ENCODE measurements at places on chromosomes 1 and 21.

DNA sequence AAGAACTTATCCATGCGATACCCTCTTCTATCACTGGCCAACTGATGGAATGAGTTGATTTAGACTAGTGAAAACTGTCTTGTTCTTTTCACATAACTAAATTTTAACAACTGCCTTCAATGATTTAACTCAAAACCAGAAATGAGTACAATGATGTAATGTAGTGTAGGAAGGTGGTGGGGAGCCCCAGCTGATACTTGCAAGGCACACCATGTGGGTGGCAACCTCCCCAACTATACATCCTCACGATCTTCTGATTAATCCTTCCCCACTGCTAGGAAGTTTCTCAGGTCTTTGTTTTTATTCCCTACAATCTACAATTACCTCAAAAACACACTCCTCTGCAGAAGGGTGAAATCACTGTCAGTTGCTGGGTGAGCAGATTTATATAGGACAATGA, 100.7 kb downstream of the KCTD3 start:
- no peak for DNase-seq

GRCh38 chr1:22363403-22364325, 88.0 kb upstream of the ZBTB40 start:
- DNase-seq: no peak

GRCh38 chr21:16891821-16892220, 621.0 kb upstream of the CXADR start:
- no peak for DNase-seq

DNA sequence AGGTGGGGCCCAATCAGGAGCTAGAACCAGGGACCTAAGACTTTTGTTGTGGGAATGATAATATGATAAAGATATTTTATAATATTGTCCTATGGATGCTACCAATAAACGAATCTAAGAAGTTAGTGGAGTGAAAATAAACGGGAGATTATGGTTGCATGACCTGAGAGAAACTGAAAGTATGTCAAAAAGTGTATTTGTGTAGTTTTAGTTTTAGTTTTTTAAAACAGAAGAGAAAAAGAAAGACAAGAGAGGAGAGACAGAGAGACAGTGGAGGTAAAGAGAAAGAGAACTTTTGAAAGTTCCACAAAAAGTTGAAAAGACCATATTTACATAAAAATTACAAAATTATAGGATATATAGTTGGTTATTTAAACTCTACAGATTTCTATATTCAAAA, 64.1 kb upstream of the TMPRSS15 start:
- no peak for DNase-seq

DNA sequence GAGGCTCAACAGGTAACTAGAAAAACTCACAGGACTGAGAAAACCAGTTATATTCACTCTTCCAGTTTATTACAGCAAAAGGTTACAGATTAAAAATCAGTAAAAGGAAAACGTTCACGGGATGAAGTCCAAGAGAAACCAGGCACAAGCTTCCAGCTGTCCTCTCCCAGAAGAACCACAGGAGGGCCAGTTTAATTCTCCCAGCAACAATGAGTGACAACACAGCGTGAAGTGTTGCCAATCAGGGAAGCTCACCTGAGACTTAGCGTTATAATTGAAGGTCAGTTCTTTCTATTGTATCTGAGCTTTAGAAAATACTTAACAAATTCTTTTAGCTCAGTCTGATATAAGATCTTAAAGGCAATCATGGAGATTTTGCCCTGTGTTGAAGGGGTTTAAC, 65.2 kb upstream of the TNR start:
- no peak for DNase-seq

GRCh38 chr21:40169971-40170370, 302.7 kb downstream of the PCP4 start:
- no peak for DNase-seq

GRCh38 chr1:183870351-183871077, 65.6 kb downstream of the RGL1 start:
- DNase-seq: no peak

GRCh38 chr1:205495237-205495823, 9.1 kb upstream of the CDK18 start:
- DNase-seq: no peak

DNA sequence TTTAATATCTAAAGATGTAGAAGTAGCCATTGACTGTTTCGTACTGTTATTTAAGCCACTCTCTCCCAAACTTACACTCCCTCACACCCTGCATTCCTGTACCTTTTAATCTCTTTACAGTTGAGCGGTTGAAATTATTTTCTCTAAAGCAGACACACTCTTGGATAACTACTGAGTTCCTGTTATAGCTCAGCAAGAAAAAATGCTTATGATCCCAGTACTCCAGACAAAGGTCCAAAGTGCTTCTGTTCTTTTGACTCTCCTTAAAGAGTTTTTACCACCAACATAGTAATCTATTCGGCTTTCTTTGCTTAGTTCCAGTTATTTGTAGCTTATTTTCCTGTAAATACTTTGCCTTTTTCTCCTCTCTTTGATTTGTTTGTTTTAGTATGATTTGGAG, 100.1 kb downstream of the ATF6 start:
- no peak for DNase-seq

GRCh38 chr1:70717211-70717610, 306.1 kb downstream of the CTH start:
- DNase-seq: no peak

- DNase-seq: no peak
These were observed 193.2 kb downstream of the C1orf94 start for GRCh38 chr1:34369701-34370455.

DNA sequence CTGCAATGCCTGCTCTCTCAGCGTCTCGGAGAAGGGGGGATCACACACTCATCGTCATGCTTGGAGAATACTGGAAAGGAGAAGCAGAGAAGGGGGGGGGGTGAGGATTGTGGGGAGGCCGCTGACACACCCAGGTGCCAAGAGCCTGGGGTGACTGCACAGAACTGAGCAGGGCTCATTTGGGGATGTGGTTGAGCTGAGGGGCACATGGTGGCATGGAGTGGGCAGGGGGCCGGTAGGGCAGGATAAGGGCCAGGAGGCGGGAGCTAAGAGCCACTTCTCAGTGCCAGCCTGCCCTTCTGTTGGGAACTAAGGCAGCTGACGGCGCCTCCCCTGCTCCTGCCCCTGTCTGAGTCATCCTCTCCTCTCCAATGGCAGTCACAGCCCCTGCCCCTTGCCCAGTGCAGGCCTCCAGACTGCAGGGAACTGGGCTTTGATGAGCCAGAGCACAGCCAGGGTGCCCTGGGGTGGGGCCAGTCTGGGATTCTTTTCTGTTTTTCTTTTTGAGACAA, 27.2 kb downstream of the MRPL37 start:
- no peak for DNase-seq

DNA sequence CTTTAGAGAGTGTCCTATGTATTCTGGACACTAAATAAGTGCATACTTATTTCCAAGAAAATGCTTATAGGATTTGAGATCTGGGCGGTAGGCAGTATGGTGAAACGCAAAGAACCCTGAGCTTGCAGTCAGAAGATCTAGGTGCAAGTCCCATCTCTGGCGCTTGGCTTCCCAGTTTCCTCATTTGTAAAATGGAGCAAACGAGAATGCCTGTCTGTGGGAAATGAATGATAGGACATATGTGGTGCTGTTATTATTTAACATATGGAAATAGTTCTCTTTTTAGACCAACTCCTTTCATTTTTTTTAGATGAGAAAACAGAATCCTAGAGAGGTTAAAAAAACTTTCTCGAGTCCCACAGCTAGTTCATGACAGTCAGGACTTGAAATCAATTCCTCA, 25.2 kb upstream of the ROR1 start:
- DNase-seq: no peak

DNA sequence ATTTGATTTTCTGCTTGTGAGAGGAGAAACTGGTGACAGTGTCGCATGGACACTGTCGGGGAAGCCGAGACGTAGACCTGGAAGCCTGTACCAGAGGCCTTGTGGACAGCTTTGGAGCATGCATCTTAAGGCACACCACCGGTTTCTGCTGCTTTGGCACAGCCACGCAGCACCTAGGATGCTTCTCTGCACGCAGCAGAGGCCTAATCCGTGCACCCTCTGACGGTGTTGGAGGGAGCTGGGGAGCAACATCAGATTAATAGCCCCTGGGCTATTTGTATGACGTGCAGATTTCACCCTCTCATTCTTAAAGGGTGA, 30.3 kb downstream of the TEX35 start:
- DNase-seq: peak; percentile 14

- no peak for DNase-seq
These were observed 41.3 kb upstream of the CR2 start for GRCh38 chr1:207412845-207413244.

- no peak for DNase-seq
These were observed 35.9 kb downstream of the TMCC2 start for GRCh38 chr1:205263580-205264190.

GRCh38 chr1:230540421-230541155, 101.7 kb upstream of the COG2 start:
- no peak for DNase-seq

DNA sequence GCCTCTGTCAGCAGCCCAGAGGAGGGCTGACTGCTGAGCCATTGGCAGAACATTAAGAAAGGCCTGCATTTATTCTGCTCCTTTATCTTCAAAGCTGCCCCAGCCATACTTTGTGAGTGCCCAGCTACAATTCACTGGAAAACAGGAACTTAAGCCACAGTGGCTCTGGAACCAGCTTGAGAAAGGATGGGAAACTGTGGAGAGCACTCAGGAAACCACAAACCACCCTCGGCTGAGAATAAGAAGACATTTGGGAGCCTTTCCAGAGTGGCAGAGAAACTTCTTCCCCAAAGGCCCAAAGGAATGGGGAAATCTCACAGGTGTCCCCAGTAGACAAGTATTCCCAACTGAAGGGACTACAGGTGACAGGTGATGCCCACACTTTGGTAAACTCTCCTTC, 1.8 kb downstream of the LAMB3 start:
- no peak for DNase-seq

DNA sequence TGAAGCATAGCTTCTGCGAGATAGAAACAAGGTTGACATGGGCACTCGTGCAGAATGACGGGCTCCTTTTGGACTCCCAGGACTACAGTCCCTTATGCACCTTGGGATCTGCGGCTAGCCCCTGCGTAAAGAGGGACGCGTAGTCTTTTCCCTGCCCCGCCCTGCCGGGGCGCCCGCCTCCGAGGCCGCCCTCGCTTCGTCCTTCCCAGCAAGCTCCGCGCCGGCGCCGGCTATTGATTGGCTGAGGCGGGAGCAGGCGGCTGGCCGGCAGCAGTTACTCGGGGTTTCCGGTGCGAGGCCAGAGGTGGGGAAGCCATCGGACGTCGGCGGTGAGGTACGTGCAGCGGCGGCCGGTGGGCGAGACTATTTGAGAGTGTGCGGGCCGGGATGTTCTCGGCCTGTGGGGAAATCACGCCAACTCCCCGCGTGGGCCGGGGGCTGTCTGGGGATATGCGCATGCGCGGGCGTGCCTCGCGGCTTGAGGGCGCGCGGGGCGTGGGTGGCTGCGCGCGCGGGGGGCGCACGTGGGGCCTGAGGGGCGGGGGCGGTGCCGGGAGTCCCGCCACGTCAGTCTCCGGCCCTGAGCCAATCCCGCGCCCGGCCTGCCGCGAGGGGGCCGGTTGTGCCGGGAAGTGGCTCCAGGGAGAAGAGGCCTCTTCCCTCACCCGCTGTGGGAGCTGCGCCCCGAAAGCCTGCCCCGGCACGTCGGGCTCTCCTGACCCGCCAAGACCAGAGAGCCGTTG, at the start of gene TXLNA:
Gene TXLNA (plus strand): TSS at position 233 of the 743 bp plus-strand sequence. CDS start 671 bp downstream, outside the sequence.
- DNase-seq: peak; percentile 85

DNA sequence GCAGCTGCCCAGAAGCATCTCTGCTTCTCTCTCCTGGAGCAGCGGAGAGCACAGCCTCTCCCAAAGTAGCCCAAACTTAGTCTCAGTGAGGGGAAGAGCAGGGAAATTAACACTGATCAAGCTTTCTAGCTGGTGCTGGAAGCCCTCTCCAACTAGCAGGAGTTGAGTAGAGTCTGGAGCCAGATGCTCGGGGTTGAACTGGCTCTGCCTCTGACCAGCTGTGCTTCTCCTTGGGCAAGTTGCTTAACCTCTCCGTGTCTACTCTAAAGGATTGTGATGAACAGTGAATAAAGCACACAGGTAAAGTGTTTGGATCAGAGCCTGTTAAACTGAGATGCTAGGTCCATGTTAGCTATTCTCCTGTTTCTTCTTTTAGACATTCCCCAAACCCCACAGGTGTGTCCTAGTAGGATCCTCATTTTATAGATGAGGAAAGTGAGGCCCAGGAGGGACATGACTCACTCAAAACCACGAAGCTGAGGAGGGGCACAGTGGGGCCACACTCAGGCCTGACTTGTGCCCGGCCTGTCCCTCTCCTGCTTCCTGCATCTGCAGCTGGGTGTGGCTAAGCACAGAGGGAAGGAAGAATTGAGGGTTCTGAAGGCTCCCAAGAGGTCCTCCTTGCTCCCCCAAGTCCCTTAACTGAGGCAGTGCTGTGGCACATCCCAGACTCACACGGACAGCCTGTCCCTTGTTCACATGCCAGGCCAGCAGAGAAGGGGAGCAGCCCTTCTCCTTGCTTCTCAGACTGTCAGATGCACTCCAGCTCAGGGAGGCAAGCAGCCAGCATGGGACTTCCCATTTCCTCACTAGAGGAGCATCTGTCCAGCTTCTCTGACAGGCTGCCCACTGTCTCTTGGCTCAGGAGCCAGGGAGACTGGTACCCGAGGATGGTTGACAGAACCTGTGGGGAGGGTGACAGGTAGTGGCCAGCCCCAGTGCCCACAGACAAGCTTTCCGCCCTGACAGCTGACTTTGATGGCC, 152.0 kb upstream of the IGSF21 start:
- no peak for DNase-seq

- peak; percentile 97 for DNase-seq
These were observed at the start of gene SRP9 for GRCh38 chr1:225777583-225778336. Gene SRP9, plus strand, starts transcription at chr1:225777826. Its CDS starts 115 bp downstream, at chr1:225777941.

GRCh38 chr1:207015791-207016190, 16.8 kb downstream of the C1orf116 start:
- no peak for DNase-seq

GRCh38 chr1:14140831-14141401, 440.9 kb downstream of the PRDM2 start:
- DNase-seq: no peak

GRCh38 chr1:64631346-64632034, 113.4 kb upstream of the RAVER2 start:
- no peak for DNase-seq

DNA sequence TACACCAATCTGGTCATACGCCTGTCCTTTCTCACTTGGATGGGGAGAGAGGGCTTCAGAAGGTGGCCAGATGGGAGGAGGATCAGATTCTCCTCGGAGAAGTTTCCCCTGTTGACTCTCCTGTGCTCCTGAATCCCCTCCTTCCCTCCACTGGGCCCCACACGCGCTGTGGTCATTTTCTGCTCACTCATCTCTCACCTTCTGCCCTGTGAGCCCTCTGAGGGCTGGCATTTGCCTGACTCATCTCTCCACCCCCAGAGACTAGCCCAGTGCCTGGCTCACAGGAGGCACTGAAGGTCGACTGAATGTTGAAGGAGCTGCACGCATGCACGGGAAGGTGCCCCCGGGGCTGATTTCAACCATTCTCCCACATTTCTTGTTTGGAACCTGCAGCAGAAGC, 14.2 kb downstream of the ABCA4 start:
- DNase-seq: no peak

DNA sequence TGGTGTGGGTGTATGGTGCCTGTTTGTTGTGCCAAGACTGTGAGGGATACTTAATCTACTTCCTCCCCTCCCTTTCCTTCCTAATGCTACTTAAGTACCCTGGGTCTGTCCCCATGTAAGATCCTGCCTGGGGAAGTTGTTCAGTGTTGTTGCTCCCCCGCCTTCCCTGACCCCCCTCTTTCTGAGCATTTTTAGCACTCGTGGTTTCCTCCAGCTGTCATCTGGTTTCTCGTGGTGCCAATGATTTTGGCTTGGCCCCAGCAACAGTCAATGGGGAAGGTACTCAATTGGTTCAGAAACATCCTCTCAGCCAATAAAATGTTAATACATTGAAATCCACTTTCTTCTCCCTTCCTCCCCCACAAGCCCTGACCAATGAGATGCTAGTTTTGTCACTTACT, 8.0 kb upstream of the B4GALT3 start:
- peak; percentile 90 for DNase-seq

Data from naive thymus-derived CD4-positive, alpha-beta T cell (primary cell).